ENCODE measurements at places on chromosomes 1 and 21.

GRCh38 chr1:226403201-226404034 is 4.5 kb downstream of the PARP1 start:
- DNase-seq: no peak

DNA sequence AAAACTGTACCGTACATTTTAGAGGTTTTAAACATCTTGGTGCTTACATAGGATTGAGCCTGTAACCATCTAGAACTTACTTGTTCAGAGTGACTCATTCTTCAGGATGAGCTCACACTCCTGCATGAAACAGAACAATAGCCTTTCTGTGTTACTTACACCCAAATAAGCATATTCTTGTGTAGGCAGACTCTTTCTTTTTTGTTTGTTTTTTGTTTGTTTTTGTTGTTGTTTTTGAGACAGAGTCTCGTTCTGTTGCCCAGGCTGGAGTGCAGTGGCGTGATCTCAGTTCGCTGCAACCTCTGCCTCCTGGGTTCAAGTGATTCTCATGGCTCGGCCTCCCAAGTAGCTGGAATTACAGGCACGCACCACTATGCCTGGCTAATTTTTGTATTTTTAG is 3.8 kb upstream of the CA6 start:
- no peak for DNase-seq

DNA sequence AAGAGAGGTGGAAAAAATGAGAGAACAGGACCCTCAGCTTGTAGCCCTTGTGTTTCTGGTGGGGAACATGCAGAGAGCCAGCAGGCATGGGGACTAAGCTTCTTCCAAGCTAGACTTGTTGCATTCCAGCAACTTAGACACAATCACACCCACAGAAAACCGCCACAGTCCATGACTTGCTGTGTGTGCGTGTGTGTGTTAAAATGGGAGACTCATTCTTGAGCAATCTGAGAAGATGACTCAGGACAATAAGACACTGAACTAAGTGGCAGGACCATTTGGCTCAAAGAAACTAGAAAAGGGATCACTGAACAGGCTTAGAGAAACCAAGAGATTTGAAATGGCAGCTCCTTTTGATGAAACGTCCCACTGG is 78.0 kb downstream of the HLX start:
- DNase-seq: no peak

DNA sequence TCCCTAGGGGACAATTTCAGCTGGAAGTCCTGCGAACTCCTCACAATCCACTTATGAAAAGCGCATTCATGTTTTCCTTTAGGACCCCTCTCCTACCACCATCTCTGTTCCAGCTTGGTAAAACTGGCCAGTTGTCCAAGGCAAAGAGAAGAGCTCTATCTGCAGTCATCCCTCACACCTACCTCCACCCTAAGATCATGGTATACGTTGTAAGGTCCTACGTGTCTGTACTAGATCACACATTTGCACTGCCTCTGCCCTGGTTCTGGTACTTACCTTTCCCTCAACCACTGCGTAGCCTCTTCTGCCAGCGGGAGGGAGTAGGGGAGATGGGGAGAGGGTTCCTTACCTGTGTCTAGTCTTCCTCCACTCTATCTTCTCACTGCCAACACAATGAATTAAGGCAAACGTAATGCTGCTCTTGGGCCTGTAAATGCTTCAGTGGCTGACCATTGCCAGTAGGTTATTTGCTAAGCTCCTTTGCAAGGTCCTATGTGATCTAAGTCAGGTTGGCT is 739 bp upstream of the NUP133 start:
- no peak for DNase-seq

DNA sequence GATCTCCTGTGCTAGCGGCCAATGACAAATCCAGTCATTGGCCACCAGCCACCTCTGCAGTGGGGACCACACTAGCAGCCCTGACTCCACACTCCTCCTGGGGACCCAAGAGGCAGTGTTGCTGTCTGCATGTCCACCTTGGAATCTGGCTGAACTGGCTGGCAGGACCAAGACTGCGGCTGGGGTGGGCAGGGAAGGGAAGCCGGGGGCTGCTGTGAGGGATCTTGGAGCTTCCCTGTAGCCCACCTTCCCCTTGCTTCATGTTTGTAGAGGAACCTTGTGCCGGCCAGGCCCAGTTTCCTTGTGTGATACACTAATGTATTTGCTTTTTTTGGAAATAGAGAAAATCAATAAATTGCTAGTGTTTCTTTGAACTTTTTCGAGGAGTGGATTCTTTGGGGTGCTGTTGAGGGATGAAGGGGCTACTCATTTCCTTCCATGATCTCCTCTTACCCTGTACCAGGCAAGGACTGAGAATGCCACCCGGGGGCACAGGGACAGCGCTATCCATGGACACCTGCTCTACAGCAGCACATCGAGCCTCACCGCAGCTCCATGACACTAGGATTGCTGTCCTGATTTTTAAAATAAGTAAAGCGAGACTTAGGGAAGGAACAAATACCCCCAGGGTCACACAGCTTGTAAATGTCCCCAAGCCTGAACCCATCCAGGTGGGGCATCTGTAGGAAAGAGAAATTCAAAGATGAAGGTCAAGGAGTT is 44.7 kb downstream of the TNNT2 start:
- DNase-seq: no peak

DNA sequence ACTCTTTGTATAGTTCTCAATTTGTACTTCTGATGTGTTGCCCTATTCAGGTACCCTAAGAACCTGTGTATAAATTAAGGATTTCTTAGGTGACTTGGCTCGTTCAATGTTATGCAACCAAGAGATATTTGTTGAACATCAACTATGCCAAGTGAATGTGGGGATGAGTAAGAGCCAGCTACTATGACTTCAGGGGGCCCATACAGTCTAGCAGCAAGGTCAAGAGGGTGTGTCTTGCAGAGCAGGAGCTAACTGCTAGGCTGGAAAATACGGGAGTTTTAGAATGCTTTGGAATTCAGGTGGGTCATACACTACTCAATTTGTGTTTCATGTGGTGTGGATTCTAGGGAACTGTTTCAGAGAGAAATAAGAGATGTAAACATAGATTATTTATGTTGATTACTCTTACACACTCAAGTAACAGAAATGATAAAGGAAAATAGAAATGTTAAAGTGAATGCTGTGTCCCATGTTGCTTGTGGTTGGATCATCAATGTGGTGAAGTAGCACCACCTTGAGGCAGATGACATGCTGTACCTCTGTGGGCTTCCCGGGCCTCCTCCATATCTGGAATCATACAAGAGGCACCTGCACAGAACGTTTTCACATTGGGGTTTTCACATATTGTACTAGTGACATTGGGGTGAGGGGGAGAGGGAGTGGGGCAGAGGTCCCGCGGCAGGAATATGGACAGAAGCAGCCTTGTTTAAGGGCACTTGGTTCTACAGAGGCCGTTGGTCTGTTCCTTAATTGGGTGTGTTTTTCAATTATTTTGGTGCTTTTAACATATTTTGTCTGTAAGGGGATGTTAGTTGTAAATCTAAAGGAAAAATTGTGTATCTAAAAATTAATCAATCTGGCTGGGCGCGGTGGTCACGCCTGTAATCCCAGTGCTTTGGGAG is 12.4 kb downstream of the ARPC5 start:
- peak; percentile 45 for DNase-seq

DNA sequence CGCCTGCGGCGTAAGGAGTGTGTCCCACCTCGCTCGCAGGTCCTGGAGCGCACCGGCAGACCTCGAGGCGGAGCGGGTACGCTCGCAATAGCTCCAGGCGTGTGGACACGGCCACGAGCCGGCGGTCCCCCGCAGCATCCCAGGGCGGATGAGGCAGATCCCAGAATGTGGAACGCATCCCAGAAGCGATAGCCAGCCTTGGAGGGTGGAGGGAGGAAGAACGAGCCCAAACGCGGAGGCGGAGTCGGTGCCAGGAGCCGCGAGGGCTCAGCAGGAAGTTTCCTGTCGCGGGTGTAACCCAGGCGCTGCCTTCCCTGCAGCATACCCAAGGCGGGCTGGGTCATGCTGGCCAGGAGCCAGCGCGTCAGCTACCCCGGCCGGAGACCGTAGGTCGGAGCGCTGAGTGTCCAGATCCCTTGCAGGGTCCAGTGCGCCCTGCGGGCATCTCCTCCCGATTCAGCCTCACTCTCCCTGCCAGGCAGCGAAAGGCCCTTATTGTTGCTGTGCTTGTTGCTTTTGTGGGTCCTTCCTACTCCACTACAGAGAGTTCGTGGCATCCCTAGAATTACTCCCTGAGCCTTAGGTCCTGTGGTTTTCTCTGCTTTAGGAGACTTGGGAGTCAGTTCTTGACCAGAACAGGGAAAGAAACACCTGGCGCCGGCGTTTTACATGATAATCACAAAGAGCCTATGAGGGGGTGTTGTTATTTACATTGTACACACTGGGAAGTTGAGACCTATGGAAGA is 27.7 kb downstream of the STYXL2 start:
- no peak for DNase-seq

- DNase-seq: no peak
Observed at GRCh38 chr1:52368383-52369172, 2.6 kb upstream of the CC2D1B start.

Measured in GM12864 (cell line).